ENCODE measurements at places on chromosomes 3 and 15.

DNA sequence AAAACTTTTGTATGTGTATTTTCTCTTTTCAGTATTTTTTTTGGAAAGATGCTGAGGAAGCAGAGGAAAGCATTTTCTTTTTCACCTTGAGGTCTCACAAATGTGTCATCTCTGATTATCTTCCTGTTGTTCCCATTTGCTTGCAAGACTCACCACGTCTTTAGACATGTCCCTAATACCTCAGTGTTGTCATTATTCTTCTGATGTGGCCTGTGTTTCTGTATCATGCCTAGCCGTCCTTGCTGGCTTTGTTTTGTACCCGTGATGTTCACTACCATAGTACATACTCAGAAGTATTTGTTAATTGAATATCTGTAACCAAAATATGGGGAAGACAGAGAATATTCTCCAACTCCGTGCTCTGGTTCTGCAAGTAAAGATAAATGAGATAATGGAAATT is 5.0 kb upstream of the P2RY14 start:
- no peak for DNase-seq

GRCh38 chr15:73601451-73602445 is 31.4 kb downstream of the NPTN start:
- DNase-seq = no peak

DNA sequence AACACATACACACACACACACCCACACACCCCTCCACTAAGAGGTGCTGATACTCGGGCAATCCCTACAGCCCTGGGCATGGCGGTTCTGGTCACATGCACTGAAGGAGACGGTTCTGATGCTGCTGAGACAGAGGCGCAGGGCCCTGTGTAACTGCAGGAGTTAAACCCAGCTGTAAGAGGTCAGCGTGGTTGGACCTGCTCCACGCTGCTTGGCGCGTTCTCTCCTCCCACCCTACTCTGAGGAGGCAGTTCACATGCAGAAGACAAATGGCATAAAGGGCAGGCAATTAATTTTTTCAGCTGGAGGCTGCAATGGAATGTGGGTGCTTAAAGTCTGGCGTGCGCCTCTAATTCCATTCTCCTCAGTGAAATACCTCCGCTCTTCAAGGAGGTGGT is 35.2 kb downstream of the GRK7 start:
- DNase-seq = peak; percentile 8

GRCh38 chr15:81433462-81433861 is 59.4 kb upstream of the TMC3 start:
- DNase-seq = no peak

DNA sequence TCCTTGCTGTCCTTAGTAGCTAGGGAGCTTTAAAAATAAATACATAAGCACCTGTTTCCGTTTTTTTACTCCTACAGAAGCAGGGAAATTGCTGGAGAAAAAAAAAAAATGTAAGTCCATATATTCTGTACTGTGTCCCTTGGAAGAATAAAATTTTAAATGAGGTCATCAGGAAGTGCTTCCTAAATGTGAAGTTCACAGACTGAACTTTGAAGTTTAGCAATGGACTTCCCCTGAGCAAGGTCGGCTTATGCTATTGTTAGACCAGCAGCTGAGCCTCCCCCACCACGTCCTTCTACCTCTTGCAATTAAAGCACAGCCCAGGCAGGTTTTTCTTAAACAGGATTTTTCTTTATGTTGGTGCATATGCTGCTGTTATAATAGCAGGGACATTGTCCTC is 26.3 kb downstream of the LIPC start:
- no peak for DNase-seq

DNA sequence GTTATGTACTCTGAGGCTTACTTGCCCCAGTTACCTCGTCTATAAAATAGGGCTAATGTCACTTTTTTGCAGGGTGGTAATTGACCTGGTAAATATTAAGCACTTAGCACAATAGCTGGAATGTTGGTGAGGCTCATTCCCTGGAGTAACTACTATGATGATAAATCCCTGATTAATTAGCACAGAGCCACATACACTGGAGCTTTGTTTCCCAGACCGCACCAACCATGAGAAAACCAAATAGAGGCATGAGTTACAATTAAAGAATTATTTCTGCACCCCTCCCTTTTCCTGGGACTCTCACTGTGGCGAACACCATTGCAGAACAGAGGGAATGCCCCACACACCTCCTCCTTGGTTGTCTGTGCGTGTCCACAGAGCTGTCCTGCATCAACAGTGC is 76.6 kb upstream of the CPOX start:
- DNase-seq = no peak

DNA sequence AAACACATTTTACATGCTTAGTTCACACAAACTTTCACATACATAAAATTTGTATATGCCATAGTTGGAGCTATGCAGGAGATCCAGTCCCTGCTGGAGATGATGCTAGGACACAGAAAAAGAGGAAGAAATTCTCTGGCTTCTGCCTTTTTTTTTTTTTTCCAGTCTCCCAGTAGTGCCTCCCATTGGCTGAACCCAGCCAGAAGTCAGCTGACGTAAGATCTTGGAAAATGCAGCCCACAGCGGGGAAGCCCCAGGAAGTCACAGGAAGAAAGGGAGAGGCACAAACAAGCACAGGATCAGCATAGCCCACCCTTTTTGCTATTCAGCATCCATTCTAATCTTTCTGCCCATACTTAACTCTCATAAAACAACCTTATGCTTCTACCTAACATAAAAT is 38.5 kb downstream of the SCN11A start:
- DNase-seq = no peak

DNA sequence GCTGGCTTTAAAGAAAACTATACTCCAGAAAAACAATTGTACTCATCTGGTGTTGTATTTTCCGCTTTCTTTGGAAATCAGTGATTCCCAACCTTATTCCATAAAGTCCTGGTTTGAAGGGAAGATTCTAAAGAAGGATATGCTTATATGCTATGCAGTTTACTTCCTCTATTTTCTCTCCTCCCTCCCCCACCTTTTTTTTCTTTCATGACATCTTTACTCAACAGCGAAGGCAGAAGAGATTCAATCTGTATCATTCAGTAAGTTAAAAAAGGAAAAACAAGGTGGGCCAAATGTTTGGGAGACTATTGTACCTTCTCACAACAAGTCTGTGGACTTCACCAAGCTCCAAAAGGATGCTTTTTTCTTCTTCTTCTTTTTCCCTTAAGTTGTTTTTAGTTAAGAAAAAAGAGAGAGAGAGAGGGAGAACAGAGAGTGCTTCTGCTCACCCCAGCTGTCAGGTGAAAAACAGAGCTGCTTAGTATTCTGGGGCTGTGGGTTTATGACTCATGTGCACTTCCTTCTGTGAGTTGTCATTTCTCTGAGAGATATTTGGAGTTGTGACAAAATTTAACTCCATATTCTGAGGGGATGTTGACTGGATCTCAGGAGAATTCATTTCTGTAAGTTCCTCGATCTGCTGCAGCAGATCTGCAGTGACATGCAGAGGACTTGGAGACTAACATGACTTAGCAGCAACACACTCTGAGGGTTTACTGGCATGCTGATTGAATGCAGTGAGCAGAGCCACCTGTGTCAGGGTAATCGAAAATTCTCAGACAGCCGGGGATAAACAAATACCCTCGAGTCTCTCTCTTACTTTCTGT is 70.7 kb downstream of the SSR3 start:
- DNase-seq = peak; percentile 46

GRCh38 chr15:92576597-92577200 is 78.9 kb downstream of the FAM174B start:
- no peak for DNase-seq

GRCh38 chr3:103308921-103309320 is 874.1 kb downstream of the ZPLD1 start:
- DNase-seq = no peak
